NCI-H2171 (cell line): ENCODE measurements at places on chromosomes 16 and 17.

- no peak for DNase-seq
These were observed 5.5 kb downstream of the TAC4 start for GRCh38 chr17:49842371-49842770.

- DNase-seq, result no peak
These were observed 55.6 kb downstream of the TMC6 start for GRCh38 chr17:78072961-78073360.

DNA sequence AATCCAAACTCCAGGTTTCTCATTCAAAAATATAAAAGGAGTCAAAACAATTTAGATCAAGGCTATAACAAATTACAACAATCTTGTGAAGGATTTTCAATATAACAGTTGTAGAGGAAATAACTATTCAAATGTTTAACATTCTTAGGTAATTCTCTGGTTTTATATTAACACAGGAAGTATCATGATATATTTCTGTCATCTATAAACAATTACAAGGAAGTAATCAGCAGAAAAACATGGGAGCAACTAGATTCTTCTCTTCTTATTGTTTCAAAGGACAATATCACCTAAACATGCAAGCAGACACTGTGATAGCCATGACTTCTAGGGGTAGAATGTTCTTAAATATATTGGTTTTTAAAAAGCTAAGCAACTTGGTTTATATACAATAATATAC, 49.9 kb downstream of the FBXL20 start:
- no peak for DNase-seq

DNA sequence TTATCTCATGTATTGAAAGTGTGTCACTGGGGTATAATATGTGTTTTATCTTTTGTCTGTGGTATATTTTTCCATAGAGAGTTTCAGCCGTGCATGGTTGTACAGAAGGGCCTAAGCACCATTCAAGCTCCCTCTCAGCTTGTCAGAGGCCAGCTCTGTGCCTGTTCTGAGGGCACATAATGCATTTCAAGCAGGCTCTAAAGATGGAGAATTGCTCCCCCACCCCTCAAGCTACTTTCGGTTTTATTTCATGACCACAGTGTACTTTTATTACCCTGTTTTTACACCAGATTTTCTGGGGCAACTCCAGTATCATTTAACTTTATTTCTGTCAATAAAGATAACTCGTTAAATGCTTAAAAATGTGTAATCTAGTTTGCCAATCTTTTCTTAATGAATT, 131.7 kb downstream of the SHISA6 start:
- DNase-seq, result no peak

- no peak for DNase-seq
These were observed 107.2 kb downstream of the PHKB start for GRCh38 chr16:47568351-47568750.

DNA sequence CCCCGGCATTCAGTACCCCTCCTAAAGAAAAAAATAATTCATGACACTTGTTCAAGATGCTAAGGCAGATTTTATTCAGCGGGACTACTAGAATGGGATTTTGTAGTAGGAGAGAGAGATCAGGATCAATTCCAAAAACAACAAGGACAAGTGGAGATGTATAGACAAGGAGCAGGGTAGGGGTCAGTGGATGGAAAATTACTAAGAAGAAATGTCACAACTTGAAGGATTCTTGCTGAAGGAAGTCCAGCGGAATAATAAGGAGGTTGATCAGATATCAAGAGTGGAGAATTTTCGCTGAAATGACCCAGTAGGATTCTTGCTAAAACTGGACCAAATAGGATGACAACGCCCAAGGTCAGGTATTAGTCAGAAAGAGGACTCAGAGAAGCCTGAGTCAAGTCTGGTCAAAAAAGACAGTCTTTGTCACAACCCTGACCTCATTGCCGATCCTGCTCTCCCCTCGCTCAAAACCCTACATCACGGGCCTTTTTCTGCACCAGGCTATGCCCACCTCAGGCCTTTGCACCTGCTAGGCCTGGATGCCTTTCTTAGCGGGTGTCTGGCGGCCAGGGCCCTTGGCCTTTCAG, 36.9 kb downstream of the MMD start:
- no peak for DNase-seq

DNA sequence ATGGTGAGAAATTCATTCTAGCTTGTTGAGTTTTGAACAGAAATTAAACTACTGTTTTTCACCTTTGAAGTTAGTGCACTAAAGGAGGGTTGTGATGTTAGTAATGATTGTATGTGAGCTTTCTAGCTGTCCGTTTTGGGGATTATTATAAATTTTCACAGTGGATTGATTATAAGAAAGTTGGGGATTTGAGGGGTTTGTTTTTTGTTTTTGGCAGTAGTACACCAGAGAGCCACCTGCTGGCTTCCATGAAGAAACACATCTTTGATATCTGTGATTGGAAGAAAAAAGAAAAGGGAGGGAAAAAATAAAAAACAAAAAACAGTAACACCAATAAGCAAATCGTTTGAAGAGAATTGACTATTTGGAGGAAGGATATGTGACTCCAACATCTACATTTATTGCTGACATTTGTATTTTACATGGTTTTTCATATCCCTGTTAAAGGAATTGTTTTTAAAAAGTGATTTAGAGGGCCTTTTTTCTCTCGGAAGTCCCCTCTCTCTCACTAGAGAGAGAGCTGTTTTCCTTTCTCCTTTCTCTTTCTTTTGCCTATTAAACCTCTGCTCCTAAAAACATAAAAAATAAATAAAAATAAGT, 1469.5 kb upstream of the GOT2 start:
- DNase-seq, result no peak

DNA sequence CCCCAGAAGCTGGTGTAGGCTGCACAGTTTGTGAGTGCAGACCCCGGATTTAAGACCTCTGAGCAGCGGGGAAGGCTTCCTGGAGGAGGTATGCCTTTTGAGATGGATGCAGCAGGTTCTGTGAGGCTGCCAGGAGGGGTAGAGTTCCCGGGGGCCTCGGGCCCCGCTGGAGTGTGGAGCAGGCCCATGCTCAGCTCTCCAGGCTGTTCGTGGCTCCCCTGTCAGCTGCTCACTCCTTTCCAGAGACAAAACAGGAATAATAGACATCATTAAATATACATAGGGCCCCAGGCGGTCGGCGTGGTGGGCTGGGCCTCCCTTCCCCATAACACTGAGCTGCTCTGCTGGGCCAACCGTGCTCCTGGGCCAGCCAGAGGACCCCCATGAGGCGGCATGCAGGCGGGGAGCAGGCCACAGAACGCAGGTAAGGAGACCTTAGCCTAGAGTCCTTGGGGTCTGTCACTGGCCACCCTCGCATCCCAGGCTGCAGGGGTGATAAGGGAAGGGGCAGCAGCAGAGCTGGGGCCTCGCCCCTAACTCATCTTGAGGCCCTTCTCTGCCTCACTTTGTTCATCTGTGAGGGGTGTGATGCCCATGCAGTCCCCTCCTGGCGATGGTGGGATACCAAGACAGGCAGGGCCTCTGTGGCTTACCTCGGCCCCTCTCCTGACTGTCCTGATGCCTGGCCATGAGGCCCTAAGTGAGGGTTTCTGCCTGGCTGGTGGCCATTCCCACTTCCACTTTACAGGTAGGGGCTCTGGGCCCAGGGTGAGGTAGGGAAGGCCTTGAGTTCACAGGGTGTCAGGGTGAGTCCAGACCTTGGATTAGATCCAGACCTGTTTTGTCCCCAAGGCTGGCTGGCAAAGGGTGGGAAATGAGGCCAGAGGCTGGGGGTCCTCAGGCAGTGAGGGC, at the start of gene MYO15A:
TSS of gene MYO15A (plus strand) at position 356 of the 912 bp plus-strand sequence. CDS start 10,045 bp downstream, outside the sequence.
- no peak for DNase-seq

GRCh38 chr16:30553393-30553899, 4.7 kb downstream of the ZNF764 start:
- no peak for DNase-seq

DNA sequence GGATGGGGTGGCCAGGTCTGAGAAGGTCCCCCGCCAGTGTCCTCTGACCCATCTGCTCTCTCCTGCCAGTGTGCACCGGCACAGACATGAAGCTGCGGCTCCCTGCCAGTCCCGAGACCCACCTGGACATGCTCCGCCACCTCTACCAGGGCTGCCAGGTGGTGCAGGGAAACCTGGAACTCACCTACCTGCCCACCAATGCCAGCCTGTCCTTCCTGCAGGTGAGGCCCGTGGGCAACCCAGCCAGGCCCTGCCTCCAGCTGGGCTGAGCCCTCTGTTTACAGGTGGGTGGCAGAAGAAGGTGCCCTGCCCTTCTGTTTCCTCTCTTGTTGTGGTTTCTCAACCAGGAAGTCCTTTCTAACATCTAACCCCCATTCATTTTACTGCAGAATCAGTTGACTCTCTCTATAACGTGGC, 7.1 kb downstream of the ERBB2 start:
- DNase-seq, result no peak

GRCh38 chr17:77556383-77557061, 402.0 kb upstream of the TNRC6C start:
- no peak for DNase-seq

GRCh38 chr17:30093463-30094147, 23.0 kb upstream of the NSRP1 start:
- DNase-seq, result peak; percentile 21

DNA sequence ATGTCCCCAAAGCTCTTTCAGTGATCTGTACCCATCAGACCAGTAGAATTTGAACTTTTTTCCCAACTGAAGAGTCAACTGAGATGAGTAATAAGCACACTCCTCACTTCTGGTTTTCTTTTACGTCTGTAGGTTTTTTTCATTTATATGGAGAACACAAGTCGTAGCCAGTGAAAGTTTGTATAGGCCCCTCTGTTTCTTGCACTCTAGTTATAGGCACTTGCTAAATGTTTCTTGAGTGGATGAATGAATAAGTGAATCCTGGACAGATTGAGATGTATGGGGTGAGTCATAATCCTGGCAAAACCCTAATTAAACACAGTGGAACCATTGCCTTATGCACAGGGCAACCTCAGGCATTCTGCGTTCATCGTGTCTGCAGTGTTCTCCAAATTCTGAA, 193.7 kb upstream of the TBX2 start:
- DNase-seq, result no peak

- DNase-seq, result no peak
These were observed 1115.6 kb upstream of the GOT2 start for GRCh38 chr16:59849716-59850115.

DNA sequence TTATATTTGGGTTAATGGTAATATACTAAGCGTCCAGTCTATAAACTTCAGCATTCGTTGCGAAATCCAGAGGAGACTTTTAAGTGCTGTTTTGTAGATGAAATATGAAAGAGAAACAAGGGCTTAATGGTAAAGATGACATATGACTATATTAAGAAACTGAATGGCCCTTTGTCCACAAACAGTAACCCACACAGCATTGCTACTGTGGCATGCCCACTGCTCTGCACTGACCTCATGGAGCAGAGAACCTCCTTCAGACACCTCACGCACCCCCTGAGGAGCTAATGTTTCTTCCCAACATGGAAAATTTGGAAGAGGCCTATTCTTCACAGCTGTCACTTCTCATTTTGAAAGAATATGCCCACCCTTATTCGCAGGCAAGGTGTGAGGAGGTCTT, 26.7 kb downstream of the ASPA start:
- DNase-seq, result no peak

DNA sequence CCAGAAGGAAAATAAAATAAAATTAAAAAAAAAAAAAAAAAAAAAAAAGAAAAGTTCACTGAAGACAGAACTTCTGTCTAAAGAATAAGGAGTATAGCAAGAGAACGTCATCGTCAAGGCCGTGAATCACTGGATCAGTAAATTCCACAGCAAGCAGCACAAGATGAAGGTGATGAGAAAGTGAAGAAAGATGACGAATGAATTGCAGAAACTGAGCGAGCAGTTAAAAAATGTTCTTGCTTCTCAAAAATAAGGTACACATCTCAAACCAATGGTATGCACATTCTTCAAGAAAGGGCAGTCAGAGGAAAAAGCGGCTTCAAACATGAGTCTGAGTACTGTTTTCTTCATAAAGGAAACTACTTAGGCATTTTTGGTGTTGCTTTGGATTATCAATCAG, 104.7 kb downstream of the SMG6 start:
- no peak for DNase-seq

GRCh38 chr16:30748634-30749445, 615 bp downstream of the PHKG2 start:
- DNase-seq, result no peak

GRCh38 chr16:47719713-47720112, 258.6 kb downstream of the PHKB start:
- DNase-seq, result no peak

DNA sequence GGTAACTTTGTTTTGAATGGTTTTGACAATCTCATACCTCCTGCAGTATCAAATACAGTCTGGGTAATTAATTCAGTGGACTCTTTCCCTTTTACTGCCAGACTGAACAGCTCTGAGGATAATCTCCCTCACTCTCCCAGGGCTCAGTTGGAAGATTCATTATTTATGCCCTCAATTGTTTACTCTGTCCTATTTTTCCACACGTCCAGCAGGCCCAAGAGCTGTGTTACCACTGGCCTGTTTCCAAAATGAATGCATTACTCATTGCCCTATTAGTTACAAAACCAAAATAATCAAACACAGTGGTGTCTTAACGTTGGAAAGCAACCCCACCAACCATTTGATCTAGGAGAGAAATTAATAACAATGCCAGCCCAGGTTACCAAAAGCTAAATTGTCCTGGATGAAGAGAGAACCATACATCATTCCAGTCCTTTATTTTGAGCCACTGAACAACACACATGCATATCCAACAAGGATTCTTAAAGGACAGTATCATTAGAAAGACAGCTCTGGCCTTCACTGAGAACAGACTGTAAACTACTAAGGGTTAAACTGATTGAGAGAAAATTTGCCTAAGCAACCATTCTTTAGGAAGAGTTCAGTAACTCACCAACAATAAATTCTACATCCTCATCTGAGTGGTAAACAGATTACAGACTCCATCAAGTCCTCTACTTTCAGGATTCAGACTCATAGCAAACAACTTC, 34.5 kb downstream of the FAM222B start:
- DNase-seq, result no peak

GRCh38 chr16:1545044-1546040, 11.9 kb downstream of the TMEM204 start:
- DNase-seq, result no peak

GRCh38 chr16:88363239-88363891, 19.4 kb upstream of the ZNF469 start:
- no peak for DNase-seq

DNA sequence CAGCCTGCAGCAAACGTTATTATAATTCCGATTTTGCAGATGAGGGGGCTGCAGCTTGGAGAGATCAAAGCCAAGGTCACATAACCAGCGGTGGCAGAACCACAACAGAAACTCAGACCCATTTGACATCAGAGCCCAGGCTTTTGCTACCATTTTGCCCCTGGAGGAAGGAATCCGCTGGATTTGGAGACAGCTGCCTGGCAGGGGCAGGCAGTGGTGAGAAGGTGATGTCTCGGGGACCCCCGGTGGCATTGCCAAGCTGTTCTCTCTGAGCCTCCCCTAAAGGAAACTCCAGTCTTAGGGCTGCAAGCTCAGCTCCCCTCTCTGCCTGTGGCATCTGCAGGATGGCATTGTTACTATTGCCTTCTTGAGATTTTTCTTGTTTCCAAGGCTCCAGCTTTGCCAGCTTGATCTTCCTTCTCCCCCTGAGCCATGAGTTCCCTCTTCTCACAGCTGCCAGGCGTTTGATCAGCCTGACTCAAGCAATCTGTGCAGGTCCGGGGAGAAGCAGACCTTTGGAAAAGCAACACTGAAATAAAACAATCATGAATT, 40.8 kb downstream of the AIPL1 start:
- DNase-seq, result no peak

- peak; percentile 59 for DNase-seq
These were observed 86.9 kb upstream of the ZNF469 start for GRCh38 chr16:88295671-88296436.
